ENCODE measurements at places on chromosomes 6 and 20.

DNA sequence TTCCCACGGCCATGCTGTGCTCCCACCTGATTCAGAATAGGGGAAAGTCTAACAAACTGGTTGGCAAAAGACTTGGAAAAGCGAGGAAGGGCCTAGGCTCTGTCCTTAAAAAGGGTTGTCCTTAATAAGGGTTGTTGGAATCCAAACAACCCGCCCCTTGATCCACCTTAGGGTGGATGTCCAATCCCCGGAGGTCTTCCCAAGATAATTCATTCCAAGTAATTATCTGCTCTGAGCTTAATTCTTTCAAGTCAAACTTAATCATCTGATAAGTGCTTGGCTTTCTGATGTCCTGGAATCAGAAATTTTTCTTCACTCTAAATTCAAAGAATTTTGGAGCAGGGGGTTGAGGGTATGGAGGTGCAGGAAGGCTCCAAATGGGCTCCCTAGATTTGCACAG is at the start of gene KHDC1L:
TSS of gene KHDC1L (minus strand) at position 101 of the 400 bp plus-strand sequence. CDS start at position 13, 88 bp downstream.
- no peak for DNase-seq

- DNase-seq, result no peak
These were observed 2.9 kb downstream of the RXRB start for GRCh38 chr6:33197431-33198048.

DNA sequence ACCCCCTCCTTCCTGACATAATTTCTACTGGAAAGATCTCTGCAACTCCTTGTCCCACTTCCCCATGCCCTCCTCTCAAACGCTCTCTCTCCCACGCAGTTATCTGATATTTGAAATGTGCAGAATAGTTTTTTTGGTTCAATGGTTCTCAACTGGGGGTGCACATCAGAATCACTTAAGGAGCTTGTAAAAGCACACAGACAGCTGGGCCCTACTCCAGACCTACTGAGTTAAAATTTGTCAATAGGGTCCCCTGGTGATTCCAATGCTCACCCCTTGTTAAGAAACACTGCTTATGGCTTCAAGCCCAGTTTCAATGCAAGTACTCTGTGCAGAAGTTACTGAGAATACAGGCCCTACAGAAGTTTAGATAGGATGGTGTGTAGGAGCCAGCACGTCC is 45.2 kb upstream of the KCNK16 start:
- DNase-seq, result no peak

GRCh38 chr6:123945386-123945785 is 141.7 kb downstream of the NKAIN2 start:
- no peak for DNase-seq

- no peak for DNase-seq
These were observed 88.4 kb upstream of the B3GAT2 start for GRCh38 chr6:71045296-71045695.

DNA sequence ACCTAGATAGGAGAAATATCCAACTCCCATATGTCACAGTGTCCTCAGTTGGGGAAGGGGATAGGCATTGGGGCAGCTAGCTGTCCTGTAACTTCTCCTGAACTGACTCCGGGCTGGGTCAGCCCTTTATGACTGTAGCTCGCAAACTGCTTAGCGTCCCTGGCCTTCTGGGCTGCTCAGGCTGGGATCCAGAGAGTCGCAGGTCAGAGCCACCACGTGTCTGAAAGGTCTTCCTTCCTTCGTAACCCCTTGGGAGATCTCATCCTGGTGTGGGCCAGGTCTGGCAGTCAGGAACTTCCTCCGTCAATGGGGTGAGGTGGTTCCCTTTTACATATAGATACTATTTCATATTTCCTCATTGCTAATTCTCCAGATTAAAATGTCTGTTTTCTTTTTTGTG is 28.8 kb upstream of the HINT3 start:
- DNase-seq, result no peak

All from cortex of kidney (tissue), 1 donor.